ENCODE measurements at places on chromosomes 5 and 9. TPM values are rescaled to one million over a fixed set of nuclear protein-coding genes. Genes with fewer than 3 reads are reported as not detected.

DNA sequence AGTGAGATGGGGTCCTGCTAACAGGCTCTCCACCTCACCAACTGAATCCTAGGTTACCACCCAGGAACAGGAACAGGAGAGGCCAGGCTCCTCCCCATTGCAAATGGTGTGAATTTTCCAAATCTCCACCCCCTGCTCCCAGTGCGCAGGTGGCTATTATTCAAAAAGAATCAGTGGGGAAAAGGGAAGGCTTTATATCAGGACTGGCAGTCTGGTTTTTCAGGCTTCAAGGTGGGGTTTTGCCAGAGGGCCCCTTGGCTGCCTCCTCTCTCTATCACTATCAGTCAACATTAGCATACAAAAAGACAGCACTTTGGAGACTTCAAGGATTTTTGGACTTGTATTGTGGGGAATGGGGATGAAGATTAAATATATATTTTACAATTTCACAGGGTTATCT, 1817.6 kb upstream of the C9orf72 start:
- DNase-seq, result no peak

- DNase-seq, result no peak
Measured at GRCh38 chr9:68522131-68522530, 18.6 kb downstream of the TMEM252 start.

- DNase-seq, result no peak
Measured at GRCh38 chr5:177364159-177364962, 6.6 kb downstream of the RGS14 start.

- DNase-seq, result no peak
Measured at GRCh38 chr5:55276771-55277170, 30.7 kb downstream of the DHX29 start.

GRCh38 chr5:74953554-74953936, 87.4 kb upstream of the FAM169A start:
- DNase-seq, result no peak

- no peak for DNase-seq
Measured at GRCh38 chr5:25006734-25007133, 362.0 kb upstream of the CDH10 start.

DNA sequence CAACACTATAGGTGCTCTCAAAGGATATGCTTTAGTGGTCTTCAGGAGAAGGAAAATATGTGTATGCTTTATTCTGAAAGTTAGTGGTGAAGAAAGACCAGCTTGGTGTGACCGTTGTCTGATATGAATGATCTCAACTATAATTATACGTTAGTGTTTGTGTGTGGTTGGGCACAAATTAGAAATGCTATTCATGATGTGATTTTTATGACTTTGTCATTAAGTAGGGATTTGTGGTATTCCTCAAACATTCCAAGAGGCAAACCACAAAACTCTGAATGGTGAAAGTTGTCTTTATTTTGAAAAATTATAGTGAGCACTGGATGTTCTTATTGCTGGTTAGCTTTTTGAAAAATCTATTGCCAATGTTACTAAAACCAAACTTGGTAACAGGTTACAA, 6.2 kb upstream of the F2R start:
- no peak for DNase-seq

DNA sequence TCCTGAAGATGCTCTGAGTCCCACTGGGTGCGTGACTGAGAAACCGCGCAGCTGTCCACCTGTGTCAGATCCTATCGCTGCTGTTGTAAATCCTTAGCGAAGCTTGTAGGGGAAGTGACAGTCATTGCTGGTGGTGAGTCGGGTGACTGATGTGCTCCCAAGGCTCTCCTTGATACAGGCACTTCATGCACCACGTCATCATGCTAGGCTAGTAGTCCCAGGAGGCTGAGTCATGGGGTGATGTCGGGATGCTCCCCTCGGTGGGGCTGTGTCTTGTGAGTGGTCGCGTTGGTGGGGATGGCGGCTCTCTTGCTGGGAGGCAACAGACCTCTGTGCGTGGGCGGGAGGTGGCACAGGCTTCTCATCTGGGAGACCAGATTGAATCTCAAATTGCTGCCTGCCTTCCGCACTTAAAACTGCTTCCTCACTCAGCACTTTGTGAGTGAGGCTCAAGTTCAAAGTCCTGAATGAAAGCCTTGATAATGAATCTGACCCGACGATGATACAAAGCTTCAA, 84.7 kb downstream of the CSNK1A1 start:
- DNase-seq, result no peak

- DNase-seq, result no peak
Measured at GRCh38 chr9:127979333-127980059, 1.3 kb downstream of the EEIG1 start.

- DNase-seq, result no peak
Measured at GRCh38 chr5:28328681-28329080, 1290.3 kb upstream of the CDH9 start.

- DNase-seq, result no peak
Measured at GRCh38 chr5:149282027-149282965, 10.6 kb downstream of the AFAP1L1 start.

DNA sequence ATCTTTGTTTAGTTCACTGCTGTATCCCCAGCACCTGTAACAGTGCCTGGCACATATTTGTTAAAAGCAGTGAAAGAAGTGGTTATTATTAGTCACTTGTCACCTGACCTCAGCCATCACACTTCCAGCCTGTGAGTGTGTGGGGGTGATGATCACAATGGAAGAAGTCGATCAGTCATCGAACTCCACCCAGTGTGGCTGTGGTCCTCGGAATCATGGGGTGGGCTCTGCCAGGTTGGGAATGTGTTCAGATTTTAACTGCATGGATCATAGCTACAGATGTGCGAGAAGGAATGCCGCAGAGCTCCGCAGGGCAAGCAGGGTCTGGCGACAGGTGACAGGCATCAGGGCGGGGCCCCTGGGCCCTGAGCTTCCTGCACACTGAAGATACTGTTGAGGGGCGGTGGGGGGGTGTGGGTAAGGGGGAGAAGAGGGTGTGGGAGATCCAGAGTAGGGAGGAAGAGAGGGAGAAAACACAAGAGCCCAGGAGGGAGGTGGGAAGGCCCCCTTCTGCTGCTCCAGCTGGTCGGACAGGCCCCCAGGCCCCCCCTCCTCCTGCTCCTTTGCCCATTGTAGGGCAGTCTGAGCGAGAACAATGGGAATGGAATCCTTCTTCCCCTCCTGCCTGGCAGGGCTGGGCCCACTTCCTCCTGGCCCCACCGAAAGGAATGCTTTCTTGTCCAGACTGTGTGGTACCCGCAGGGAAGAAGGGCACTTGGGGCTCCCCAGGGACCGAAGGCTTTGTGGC, 89.6 kb downstream of the SPRY4 start:
- DNase-seq, result no peak

GRCh38 chr5:84870369-84870768, 485.7 kb upstream of the EDIL3 start:
- DNase-seq, result no peak

DNA sequence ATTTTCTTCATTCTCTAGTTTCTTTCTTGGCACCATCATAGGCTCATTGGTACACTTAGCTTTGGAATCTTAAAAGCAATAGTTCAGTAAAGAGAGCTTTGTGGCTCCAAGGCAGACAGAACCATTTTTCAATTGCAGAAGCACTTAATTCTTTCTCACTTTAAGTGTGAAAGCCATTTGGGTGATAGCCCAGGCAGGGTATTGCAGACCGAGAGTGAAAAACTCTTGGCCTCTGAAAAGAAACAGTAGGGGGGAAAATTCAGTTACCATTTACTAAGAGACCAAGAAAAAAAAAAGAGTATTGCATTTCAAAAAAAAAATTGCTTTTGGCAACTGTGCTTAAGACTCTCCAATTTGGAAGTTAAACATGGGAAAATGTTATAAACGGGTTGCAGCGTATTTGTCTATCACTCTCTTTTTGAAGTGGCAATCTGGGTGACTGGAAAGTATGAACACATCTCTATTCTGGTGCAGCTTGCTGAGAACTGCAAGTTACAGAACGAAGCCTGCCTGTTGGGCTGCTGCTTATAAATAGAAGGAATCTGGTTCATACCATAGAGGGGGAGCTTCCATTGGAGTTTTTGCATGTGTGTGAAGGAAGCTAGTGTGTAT, 170.5 kb downstream of the TLE4 start:
- DNase-seq, result no peak

DNA sequence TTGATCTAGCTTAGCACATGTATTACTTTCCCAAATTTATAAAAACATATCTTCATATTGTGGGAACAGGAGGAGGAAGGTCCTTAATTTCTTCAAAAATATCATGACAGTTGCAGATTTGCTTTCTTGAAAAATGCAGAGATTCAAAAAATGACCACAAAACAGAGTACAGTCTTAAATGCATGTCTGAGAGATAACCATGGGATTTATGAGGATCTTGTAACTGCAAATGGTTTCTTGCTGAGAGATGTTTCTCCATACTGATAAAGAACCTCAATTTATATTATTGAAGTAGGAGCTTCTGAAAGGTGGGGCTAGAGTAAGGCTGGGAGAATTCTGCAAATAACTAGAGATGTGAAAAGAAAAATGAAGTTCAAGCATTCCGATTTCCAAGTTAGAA, 83.2 kb downstream of the CDH18 start:
- DNase-seq, result no peak

DNA sequence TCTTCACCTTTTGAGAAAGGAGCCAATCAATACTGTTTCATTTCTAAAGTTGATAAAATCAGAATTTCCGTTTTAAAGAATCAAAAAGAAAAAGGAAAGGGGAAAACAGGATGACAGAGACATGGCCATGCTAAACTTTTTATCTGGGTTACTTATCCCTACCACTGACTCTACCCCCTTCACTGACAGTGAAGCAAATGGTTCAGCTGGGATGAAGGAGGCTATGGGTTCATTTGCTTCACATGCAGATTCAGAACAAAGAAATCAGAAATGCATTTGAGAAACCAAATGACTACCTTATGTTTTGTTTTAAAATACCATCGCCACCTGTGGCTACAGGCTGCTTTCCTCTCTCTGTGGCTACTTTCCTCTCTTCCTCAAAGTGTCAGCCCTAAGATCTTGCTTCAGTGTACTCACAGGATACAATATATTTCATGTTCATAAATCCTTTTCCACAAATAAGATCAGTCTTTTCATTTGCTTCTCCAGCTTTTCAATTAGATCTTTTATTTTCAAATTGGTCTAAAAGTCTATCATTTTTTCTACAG, 53.3 kb downstream of the LPAR1 start:
- no peak for DNase-seq

DNA sequence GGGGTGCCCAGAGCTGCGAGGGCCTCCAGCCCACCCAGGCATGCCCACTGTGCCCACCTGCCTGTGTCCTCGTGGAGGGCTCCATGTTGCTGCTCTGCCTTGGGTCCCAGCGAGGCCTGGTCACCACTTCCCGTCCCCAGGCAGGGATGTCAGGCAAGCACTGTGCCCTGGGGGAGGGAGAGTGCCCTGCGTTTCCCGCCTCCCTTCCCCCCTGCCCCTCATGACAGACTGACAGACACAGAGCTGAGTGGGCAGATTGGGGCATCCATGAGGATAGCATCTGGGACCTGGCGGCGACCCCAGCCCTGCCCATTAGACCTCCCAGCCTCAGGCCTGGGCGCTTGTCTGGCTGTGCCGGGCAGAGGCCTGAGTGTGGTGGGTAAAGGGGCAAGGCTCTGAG, 56.9 kb downstream of the KCNT1 start:
- DNase-seq, result no peak

DNA sequence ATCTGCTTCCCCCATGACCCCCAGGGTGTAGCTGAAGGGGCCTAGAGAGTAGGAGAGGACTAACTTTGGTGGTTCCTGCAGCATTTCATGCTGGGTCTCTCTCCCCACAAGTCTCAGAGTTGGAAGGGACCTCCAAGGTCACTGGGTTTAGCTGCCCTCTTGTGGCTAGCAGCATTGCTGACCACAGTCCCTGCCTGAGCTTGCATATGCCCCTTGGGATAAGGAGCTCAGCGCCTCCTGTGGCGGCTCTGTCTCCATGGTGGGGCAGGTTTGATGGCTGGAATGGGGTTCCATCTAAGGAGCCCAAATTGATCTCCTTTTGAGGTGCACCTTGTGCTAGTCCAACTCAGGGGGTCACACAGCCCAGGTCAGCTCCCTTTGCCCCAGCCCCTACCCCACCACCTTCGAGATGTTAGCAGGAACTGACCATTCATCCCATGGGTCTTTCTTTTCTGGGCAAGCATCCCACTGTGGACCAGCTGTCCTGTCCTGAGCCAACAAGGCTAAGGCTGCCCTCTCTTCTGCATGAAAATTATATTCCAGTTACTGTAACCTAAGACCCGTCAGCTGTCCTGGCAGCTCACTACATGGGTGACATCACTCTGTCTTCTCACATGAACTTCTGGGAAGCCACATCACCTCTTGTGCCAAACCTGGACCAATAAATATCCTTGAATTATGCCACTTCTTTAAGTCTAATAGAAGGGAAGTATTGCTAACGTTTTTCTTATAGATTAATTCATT, 196.2 kb downstream of the HSPA4 start:
- DNase-seq, result no peak

- no peak for DNase-seq
Measured at GRCh38 chr9:69822116-69822750, 1.6 kb downstream of the CFAP95 start.

DBH gene
- not detected for total RNA-seq

ZFP2 gene
- 0.77 TPM for total RNA-seq

PCDHA4 gene
- total RNA-seq, result not detected

CCDC127 gene
- 7.8 TPM for total RNA-seq

FBP2 gene
- not detected for total RNA-seq

GLRA1 gene
- total RNA-seq, result not detected

ORM2 gene
- total RNA-seq, result not detected

Measured in activated naive CD8-positive, alpha-beta T cell treated with anti-CD3 and anti-CD28 coated beads, Interleukin-2, amount 10 ng/mL, durations not matched to agents 7 days and 5 days (primary cell).